Globus pallidus (tissue), 1 donor: ENCODE measurements at places on chromosomes 2 and 18.

- DNase-seq: peak; percentile 38
These were observed 405.0 kb downstream of the XIRP2 start for GRCh38 chr2:167293172-167293781.

GRCh38 chr2:23091900-23092299, 293.1 kb upstream of the KLHL29 start:
- no peak for DNase-seq

GRCh38 chr2:188937228-188938220, 36.6 kb upstream of the COL3A1 start:
- DNase-seq: no peak

- DNase-seq: no peak
These were observed 874 bp upstream of the PIEZO2 start for GRCh38 chr18:11150271-11150615.

- DNase-seq: no peak
These were observed 25.6 kb downstream of the CDC42EP3 start for GRCh38 chr2:37645836-37646235.

GRCh38 chr2:172680436-172681068, 55.1 kb upstream of the RAPGEF4 start:
- peak; percentile 2 for DNase-seq

- DNase-seq: no peak
These were observed 11.6 kb downstream of the TMX3 start for GRCh38 chr18:68703326-68703725.

DNA sequence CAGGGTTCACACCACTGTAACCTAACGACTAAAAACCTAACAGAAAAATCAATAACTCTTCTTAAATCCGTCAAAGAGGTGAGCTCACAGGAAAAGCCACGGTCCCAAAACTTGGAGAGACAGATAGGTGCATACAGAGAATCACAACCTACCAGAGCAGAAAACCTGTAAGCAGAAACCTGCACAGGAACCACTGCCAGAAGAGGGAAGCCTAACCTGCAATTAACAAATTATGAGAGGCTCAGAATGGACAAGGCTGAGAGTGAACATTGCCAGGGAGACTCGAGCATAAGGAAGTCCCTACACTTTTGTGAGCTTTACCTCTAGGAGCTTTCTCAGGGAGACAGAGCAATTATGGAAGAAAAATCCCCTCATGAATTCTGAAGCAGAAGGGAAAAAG, 156.2 kb upstream of the NETO1 start:
- DNase-seq: no peak

GRCh38 chr18:49459404-49460171, 857 bp downstream of the DYM start:
- DNase-seq: no peak

GRCh38 chr18:37450434-37451132, 115.0 kb downstream of the CELF4 start:
- DNase-seq: no peak

GRCh38 chr18:48407358-48407757, 1.8 kb downstream of the ZBTB7C start:
- no peak for DNase-seq

- DNase-seq: no peak
These were observed 54.6 kb upstream of the BCL2L11 start for GRCh38 chr2:111066062-111066593.

- DNase-seq: no peak
These were observed 268.4 kb downstream of the TCF4 start for GRCh38 chr18:55319459-55320193.

GRCh38 chr2:223523551-223524001, 78.6 kb downstream of the SCG2 start:
- no peak for DNase-seq

DNA sequence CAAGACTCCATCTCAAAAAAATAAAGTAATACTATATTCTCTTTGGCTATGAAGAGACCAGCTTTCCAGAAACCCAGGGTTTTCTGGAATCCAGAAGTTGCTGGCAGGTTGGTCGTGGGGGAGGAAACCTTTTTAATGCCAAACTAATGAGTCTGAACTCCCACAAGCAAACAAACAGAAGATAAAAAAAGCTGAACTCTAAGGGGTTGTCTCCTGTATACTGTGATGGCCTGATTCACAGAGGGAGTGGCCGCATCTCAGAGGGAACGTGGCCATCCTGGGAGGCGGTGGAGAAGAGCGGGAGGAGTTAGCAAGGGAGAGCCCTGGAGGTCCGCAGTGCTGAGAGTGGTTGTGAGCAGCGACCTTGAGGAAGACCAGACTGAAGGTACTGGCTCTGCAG, 36.1 kb downstream of the LIMS1 start:
- no peak for DNase-seq

GRCh38 chr2:74515981-74516633, 1.9 kb downstream of the TLX2 start:
- DNase-seq: peak; percentile 37

DNA sequence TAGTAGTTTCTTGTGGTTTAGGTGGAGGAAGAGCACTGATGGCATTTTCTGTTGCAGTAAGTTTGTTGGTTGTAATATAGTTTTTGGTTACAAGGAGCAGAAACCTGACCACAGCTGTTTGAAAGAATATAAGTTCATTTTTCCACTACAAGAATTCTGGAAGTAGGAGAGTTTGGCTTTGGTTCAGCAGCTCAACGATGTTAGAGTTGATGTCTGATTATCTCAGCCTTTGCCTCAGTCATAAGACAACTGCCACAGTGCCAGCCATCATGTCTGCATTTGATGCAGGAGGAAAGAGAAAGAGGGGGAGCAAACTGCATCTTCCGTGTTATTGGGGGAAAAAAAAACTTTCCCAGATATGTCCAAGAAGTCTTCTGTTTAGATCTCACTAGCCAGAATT, 119.1 kb downstream of the LYPD1 start:
- no peak for DNase-seq

GRCh38 chr18:60563082-60563481, 190.5 kb upstream of the MC4R start:
- no peak for DNase-seq

DNA sequence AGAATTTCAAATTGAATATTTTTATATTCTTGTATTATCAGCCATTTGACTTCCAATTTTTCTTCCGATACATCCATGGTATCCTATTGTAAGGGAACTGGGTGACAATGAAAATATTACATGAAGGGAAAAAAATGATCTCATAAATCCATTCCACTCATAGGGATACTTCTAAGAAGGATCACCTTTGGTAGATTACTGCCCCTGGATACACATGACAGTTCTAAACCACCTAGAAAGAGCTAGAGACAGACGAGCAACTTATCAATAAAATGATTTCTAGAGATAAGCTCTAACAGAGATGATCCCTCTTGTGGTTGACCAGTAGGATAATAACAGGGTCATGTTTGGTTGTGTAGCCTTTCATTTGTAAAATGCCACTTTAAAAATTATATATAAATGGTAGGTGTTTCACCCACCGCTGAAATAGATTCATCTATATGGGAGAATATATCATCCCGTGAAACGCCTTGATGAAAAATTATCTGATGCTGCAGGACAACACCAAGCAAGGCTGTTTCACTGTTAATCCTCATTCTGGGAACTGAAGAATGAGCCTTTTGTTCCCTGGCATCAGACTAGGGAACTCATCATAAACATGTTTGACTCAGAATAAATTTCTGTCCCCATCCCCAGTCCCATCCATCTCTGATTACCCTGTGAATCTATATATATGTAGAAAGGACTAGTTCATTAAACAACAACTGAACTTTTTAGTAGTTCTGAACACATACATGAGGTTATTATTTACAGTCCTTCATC, 180.0 kb downstream of the TCF4 start:
- DNase-seq: peak; percentile 91

- no peak for DNase-seq
These were observed 12.0 kb upstream of the IMPACT start for GRCh38 chr18:24414349-24415003.

DNA sequence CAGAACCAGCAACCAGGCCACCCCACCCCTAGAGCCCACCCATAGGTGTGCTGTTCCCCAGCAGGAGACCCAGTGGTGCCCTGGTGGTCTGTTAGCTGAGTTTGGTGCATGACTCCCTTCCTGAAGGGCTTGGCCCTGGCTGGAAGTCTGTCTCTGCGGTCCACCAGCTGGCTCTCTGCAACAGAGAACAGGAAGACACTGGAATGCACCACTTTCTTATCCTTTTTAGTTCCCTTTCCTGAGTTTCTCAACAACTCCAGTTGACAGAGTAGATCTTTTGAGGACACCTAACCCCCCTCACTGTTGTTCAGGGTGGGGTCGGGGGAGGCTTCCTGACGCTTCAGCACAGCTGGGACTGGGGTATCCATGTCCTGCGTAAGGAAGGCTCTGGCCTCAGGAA, 11.9 kb upstream of the RPL37A start:
- no peak for DNase-seq

- peak; percentile 70 for DNase-seq
These were observed 68.2 kb upstream of the CXCR4 start for GRCh38 chr2:136185981-136186776.

GRCh38 chr2:208983486-208983885, 440.4 kb upstream of the MAP2 start:
- no peak for DNase-seq

DNA sequence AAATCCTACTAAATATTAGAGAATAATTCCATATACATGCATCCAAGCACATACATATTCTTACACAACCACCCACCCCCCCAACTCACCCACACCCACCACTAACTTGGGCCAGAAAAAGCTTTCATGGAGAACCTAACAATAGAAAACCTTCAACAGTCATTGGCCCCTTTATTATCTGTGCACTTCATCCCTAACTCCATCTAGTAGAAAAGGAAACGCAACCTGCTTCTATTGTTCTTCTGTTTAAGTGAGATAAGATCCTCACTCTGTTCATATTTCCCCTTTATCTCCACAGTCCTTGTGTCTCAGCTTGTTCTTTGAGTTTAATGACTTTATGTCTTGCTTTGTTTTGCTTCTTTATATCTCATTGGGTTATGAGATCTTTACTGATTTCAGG, 1740.2 kb upstream of the CELF4 start:
- no peak for DNase-seq

DNA sequence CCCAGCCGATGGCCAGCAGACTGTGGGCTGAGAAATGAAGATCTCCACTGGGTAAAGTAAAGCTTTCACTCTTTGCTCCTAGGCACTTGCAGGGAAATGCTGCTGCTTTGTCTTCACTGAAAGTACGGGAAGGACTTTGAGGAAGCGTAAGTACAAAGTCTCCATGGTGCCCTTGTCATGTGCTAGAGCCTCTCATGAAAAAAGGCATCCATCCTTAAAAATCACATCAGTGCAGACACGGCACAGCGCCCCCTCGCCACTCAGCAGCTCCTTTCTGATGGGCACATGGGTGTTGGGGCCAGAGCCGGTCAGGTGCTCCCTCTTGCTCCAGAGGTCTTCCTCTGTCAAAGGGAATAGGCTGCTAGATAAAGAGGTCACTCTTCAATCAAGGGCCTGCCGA, 109.0 kb upstream of the STPG4 start:
- peak; percentile 66 for DNase-seq

DNA sequence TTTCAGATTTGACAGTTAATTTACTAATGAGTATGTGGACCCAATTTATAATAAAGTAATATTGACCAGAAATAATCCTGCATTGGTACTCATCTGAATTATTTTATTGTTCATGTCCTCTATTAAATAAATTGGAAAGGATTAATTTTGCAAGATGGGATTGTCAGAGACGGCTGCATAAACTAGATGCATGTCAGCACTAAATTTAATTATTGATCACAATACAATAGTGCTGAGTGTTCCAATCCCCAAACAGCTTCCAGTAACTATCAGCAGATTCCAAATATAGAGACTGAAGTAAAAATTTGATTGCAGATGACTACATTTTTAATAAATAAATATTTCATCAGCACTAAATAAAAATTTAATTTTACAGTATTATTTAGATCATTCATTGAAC, 387.2 kb downstream of the GRB14 start:
- no peak for DNase-seq

DNA sequence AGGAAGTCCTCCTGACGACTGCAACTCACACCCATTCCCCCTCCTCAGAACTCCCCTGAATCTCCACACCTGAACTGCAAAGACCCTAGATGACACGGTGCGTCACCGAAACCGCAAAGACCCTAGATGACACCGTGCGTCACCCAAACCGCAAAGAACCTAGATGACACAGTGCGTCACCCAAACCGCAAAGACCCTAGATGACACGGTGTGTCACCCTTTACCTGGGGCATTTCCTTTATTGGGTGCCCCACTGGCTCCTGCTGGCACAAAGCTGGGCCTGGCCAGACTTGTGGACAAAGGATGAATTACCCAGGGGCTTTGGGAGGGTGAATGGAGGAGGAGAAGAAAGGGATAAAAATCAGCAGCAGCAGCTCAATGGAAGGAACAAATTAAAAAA, 123.8 kb downstream of the CELF4 start:
- no peak for DNase-seq

- peak; percentile 61 for DNase-seq
These were observed 136.5 kb upstream of the CTDP1 start for GRCh38 chr18:79542876-79543750.

- DNase-seq: no peak
These were observed 24.8 kb downstream of the CYTIP start for GRCh38 chr2:157419031-157419575.

DNA sequence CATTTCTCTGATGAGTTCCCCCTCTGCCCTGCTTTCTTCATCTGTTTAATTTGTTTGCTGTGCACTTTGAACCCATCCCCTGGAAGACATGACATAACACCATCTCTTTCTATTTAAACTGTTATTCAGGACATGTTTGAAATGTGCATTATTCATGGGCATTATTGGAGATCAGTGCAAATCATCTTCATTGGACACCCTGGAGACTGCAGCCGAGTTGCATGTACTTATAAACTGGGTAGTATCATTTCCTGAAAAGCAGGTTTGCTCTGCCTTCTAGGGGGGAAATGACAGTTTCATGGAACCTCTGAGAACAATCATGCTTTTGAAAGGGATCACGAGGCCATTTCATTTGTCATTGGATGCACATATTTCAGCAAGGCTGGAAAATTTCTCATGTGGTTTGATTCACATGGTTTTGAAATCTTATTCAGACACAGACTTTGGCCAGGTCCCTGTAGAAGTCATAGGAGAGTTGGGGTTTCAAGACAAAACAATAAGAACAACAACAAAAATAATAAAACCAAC, 462.8 kb upstream of the MEX3C start:
- DNase-seq: no peak

DNA sequence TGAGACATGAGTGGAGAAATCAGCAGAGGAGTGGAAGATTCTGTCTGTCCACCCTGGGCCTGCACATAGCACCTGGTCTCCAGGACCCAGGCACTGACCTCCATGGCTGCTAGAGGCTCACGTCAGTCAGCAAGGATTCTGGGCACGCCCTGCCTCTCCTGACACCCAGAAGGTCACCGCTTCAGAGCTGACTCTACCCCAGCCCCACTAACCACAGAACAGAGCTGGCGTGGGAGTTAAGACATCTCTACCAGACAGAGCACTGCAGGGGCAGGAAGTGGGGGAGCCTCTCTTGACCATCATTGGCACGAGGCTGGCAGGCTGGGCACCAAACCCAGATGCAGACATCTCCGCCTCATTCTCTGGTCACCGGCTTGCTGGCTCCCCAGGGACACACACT, 3.0 kb downstream of the ADCY3 start:
- no peak for DNase-seq

- DNase-seq: no peak
These were observed 3.0 kb downstream of the TGIF1 start for GRCh38 chr18:3452750-3453539.

GRCh38 chr18:32668956-32669355, 103.9 kb downstream of the KLHL14 start:
- no peak for DNase-seq

GRCh38 chr2:98191883-98192282, 104.9 kb downstream of the VWA3B start:
- no peak for DNase-seq

- no peak for DNase-seq
These were observed 40.6 kb downstream of the CAPN13 start for GRCh38 chr2:30766666-30767065.

GRCh38 chr2:55119711-55120487, 69.6 kb upstream of the RTN4 start:
- peak; percentile 66 for DNase-seq
